ENCODE measurements at places on chromosomes 11 and 22. TPM values are rescaled to one million over a fixed set of nuclear protein-coding genes. Genes with fewer than 3 reads are reported as not detected.

Gene HTR3B
- total RNA-seq, result not detected

Gene PANX2
- 0.44 TPM for total RNA-seq

- no peak for DNase-seq
Observed at GRCh38 chr11:2975594-2975993, 16.5 kb downstream of the NAP1L4 start.

DNA sequence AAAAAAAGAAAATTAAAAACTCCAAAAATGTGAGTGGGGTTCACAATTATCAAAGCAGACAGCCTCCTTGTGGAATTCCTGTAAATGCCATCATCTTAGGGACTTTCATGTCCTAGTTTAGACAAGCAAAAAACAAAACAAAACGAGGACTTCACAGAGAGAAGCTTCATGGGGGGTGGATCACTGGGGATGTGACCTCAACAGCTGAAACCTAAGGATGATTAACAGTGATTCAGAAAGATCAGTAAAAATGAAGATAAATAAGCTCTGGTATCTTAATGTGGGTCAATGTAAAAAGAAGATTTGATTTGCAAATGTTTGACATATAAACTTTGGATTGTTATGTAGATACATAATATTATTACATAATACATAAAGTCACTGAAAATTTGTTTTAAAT is 8.1 kb upstream of the OR10W1 start:
- DNase-seq, result no peak

DNA sequence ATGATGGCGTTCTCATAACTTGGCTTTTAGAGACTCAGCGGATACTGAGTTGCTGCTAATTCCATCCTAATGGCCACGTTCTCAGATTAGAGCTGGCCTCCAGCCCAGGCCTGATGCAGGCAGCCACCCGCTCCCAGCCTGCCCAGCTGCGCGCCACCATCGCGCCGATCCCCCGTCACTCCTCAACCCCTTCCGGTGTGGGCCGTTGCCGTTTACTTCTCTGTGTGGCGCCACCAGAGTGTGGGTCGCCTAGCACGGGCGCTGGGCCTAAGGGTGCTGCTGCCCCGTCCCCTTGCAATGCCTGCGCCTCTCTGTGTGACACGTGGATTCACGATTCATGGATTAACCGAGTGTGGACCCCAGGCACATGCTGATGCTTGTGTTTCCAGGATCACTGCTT is 1116.0 kb downstream of the BRD1 start:
- DNase-seq, result no peak
